ENCODE measurements at places on chromosomes 2 and 18. TPM values are rescaled to one million over a fixed set of nuclear protein-coding genes. Genes with fewer than 3 reads are reported as not detected.
A peak's percentile ranks its signal among the peaks of the same experiment; 100 is the strongest.

Gene AOX1
- 59.4 TPM for total RNA-seq

- DNase-seq: no peak
These were observed 780.0 kb upstream of the RAB6C start for GRCh38 chr2:129199501-129199900.

GRCh38 chr2:73112026-73112912 is 479 bp downstream of the RAB11FIP5 start:
- DNase-seq: peak; percentile 13

- DNase-seq: peak; percentile 26
These were observed 240.2 kb downstream of the CYP26B1 start for GRCh38 chr2:71907503-71907902.

Gene DSEL
- total RNA-seq: 79.8 TPM

- DNase-seq: no peak
These were observed 43.1 kb downstream of the C2orf74 start for GRCh38 chr2:61205132-61205531.

Gene APCDD1
- not detected for total RNA-seq

GRCh38 chr2:12061286-12062052 is 315.0 kb downstream of the LPIN1 start:
- no peak for DNase-seq

All from HFFc6 (cell line).